Stimulated activated effector memory CD8-positive, alpha-beta T cell treated with anti-CD3 and anti-CD28 coated beads, Interleukin-12 subunit alpha, Interleukin-12 subunit beta, amount 100 ng/mL, for 72 hours (primary cell): ENCODE measurements at places on chromosomes 4 and X.

- no peak for DNase-seq
Observed at GRCh38 chr4:110797486-110797885, 174.6 kb upstream of the PITX2 start.

DNA sequence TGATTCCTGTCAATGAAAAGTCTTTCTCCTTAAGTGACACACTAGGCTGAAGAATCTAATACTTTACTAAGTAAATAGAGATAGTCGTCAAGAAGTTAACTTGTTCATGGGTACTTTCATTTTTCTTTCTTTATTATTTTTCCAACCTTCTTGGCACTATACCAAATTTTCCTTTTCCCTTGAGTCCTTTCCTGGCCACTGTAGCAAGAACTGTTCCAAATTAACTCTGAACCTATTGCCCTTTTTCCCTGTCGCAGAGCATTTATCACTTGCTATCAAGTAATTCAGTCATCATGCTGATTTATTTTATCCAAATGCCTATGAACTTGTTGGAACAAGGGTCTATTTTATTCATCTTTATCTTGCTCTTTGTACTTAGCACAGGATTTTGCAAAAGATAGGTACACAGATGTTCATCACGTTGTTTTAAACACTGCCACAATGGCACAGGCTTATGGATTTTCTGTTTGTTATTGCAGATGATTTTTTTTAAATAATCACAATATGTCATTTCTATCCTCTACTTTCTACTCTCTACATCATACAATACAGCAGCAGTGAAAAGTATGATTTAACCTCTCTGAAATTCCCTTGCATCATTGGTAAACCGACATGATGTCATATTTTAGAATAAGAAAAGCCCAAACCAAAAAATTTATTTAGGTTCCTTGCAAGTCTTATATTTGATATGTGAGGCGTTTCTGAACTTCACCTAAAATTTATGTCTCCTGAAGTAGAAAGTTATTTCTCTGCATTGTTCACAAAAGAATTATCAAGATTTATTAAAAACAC is 2352.3 kb downstream of the PCDH7 start:
- DNase-seq: no peak

GRCh38 chrX:1466971-1467561 is 14.4 kb upstream of the ASMTL start:
- peak; percentile 81 for DNase-seq

DNA sequence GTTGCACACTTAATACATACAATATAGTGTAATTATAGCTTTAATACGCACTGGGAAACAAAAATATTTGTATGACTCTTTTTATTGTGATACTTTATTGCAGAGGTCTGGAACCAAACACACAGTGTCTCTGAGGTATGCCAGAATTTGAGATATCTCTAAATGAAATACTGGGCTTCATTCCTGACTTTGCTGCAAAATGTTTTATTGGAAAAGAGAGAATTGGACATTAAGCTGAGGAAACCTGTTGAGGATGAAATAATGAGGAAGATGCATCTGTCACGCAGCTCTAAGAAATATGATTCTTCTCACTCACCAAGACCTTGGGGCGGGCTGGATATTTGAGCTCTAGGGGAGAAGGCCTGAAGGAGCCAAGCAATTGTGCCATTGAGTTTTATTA is 242.1 kb downstream of the CPE start:
- no peak for DNase-seq

GRCh38 chr4:113677325-113677724 is 84.2 kb downstream of the CAMK2D start:
- no peak for DNase-seq
